ENCODE measurements at places on chromosomes 12 and 14. TPM values are rescaled to one million over a fixed set of nuclear protein-coding genes. Genes with fewer than 3 reads are reported as not detected.

ERH gene
- 488 TPM for total RNA-seq

RNASE7 gene
- not detected for total RNA-seq

L2HGDH gene
- total RNA-seq, result 14.6 TPM

KRT2 gene
- total RNA-seq, result not detected

DACT1 gene
- total RNA-seq, result 5.2 TPM

ZNF10 gene
- total RNA-seq, result 19.0 TPM

SYCP3 gene
- total RNA-seq, result not detected

DHH gene
- 1.5 TPM for total RNA-seq

KCNC2 gene
- not detected for total RNA-seq

MORN3 gene
- 0.63 TPM for total RNA-seq

ZNF605 gene
- total RNA-seq, result 19.6 TPM

C12orf54 gene
- not detected for total RNA-seq

ACVRL1 gene
- 0.49 TPM for total RNA-seq

PKP2 gene
- 3.6 TPM for total RNA-seq

ANO2 gene
- total RNA-seq, result 1.9 TPM

KANSL2 gene
- 60.7 TPM for total RNA-seq

PRB3 gene
- total RNA-seq, result not detected

STON2 gene
- 24.0 TPM for total RNA-seq

RNASE2 gene
- total RNA-seq, result not detected

SIRT4 gene
- 1.7 TPM for total RNA-seq

KCNA5 gene
- not detected for total RNA-seq

IQSEC3 gene
- 1.1 TPM for total RNA-seq

CLEC4C gene
- not detected for total RNA-seq

TTC9 gene
- total RNA-seq, result 4.2 TPM

RHOJ gene
- total RNA-seq, result 34.6 TPM

ELK3 gene
- 24.3 TPM for total RNA-seq

ADGRD1 gene
- 0.73 TPM for total RNA-seq

TMEM253 gene
- 1.6 TPM for total RNA-seq
